ENCODE measurements at places on chromosomes 3 and 15.

- no peak for DNase-seq
Observed at GRCh38 chr3:142056656-142057330, 92.6 kb downstream of the TFDP2 start.

DNA sequence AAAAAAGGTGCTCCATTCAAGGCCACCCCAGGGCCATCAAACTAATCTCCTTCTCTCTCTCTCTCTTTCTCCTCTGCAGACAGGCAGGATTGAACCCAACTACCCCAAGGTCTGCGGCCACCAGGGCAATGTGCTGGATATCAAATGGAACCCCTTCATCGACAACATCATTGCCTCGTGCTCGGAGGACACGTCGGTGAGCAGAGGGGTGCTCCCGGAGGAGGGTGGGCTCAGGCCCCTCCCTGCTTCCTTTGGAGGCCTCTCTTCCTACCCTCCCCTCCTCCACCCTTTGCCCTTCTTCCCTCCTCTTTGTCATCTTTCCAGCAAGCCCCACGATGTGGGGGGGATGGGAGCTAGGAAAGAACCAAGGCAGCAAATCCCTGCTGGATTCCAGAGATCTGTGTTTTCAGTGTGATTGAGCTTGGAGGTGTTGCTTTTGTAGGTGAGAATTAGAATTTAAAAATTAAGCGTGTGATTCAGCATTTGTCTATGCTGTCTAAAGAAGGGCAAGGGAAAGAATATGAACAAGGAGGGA lies 116.3 kb downstream of the CORO2B start:
- no peak for DNase-seq

DNA sequence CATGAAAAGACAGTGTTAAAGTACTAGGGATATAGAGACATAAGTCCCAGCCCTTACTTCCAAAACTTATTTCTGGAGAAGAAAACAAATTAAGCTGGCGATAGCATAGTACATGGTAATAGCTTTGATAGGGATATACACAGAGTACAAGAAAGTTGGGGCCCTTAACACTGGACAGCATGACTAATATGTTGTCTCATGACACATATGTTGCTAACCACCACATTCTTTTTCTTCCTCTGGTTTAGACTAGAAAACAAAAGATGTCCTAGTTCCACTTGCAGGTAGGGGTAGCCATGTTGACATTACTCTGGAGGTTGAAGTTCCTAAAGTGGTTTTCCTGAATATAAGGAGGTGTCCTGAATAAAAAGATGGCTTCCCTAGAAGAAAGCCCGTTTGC lies 75.3 kb downstream of the RFX7 start:
- DNase-seq: no peak

DNA sequence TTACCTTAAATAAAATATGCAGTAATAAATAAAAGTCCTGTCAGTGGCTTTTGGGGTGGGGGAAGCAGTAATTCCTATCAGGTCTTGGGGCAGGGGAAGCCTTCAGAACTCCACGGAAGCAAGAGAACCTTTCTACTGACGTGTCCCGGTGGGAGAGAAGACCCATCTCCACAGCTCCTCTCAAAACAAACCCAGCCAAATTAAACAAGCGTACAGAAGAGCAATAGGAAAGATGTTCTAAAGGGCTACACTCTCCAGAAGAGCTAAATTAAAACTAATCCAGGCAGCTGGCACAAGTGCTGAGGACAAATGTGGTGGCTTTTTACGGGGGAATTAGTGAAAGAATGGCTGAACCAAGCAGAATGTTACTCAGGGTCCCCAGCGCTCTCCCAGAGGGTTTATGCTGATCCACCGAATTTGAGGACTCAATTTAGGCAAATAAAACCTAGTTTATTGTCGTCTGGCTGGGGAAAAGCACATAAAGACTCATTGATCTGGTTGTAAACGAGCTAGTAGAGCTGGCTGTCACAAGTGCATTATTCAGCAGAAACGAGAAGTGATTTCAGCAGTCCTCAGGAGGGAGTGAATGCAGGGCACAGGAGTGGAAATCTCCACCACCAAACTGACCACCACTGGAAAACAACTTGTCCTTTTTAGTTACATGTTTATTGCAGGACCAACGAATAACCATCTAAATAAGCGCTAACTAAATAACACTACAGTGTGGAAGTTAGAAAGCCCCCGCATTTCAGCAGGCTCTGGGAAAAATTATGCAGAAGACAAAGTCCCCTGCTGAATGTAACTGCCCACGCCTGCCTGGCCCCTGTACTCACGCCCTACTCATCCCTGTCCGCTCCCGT lies 13.5 kb downstream of the BFSP2 start:
- DNase-seq: no peak

DNA sequence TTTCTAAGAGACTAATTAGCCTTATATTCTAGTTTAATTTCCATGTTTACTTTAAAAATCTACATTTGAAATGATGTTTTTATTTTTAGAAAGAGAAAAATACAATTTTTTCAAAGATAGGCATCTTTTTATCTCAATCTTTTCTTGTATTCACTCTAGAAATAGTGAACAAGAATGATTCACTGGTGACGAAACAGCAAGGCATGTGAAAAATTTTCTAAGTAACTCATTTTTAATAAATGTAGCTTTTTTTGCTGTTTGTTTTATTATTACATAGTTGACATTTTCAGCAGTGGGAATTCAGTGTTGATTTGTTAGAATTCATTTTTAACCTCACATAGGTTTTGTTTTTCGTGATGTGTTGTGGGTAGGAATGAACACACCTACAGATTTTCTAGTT lies 1226.4 kb downstream of the NSUN3 start:
- no peak for DNase-seq

- DNase-seq: no peak
Observed at GRCh38 chr3:59473636-59474035, 423.8 kb upstream of the CFAP20DC start.

DNA sequence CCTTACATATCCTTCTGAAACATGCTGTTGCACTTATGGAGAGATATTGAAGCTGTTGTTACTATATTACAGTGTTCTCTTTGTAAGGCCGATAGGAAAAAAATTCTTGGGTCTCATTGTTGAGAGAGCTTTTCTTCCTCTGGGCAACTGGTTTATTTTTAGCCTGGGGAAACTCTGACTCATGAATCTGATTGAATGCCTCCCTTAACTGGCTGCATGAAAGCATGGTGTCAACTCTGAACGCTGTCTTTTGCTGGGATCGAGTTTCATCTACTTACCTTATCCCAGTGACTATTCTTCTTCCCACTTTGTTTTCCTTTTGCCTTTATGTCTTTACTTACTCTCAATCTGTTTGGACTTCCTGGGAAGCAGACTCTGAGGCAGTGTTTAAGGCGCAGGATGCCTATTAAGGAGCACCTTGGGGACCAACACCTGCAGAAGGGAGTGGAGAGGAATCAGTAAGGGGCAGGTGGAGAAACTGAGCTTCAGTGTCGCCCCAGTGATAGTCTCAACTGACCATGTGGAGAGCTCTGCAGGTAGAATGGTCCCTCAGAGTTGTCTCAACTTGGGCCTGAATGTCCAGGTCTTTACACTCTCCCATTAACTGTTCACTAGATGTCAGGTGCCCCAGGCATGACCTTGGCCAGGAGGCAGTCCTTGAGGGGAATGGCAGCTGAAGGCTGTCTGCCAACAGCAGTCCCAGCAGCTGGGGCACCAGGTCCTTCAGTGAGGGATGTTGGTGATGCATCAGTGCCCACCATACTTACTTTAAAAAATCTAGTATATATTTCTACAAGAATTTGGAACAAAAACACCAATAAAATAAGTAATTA lies 88.9 kb upstream of the CCNL1 start:
- no peak for DNase-seq

DNA sequence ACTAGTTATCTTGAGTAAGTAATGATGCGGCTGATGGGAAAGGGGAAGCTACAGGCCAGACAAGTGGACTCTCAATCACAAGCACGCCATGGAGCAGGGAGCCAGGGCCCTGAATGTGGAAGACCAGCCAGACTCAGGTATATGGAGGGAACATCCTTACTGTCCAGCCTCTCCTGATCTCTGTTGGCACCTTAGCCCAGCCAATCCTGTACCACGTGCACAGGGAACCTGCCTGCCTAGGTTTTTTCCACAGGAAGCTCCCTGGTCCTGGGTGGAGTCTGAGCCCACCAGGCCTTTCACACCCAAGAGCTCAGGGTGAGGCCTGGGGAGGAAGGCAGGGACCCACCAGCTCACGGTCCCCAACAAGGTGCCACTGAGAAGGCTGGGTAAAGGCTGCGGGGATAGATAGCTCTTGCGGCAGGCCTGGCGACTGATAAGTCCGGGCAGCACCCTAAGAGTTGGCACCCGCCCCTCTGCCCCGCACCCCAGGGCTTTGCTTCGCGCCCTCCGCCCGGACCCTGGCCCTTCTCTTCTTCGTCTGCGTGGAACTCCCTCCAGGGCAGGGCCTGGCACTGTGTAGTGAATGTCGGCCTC lies 933 bp upstream of the APEH start:
- DNase-seq: no peak

- no peak for DNase-seq
Observed at GRCh38 chr3:69901802-69902201, 97.7 kb upstream of the SAMMSON start.
